ENCODE measurements at places on chromosomes 5 and 9.

GRCh38 chr9:128552744-128553440 lies 505 bp downstream of the SPTAN1 start:
- DNase-seq, result peak; percentile 38

- DNase-seq, result peak; percentile 78
Measured at GRCh38 chr9:81826517-81826906, 101.7 kb upstream of the SPATA31D4 start.

DNA sequence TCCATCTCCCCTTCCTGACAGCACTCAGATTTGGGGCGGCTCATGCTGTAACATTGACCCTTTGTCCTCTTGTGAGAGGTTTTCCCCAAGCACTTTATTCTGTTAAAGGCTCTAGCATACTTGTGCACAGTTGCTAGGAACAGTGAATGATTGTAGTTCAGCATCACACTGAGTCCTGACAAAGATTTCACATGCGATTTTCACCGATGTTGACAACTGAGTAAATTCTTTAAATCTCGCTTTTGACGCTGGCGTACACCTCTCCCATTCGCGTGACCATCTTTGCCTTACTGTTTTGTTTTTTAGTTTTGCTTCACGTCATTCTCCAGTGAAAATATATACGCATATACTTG lies 780 bp downstream of the CDC37L1 start:
- no peak for DNase-seq

DNA sequence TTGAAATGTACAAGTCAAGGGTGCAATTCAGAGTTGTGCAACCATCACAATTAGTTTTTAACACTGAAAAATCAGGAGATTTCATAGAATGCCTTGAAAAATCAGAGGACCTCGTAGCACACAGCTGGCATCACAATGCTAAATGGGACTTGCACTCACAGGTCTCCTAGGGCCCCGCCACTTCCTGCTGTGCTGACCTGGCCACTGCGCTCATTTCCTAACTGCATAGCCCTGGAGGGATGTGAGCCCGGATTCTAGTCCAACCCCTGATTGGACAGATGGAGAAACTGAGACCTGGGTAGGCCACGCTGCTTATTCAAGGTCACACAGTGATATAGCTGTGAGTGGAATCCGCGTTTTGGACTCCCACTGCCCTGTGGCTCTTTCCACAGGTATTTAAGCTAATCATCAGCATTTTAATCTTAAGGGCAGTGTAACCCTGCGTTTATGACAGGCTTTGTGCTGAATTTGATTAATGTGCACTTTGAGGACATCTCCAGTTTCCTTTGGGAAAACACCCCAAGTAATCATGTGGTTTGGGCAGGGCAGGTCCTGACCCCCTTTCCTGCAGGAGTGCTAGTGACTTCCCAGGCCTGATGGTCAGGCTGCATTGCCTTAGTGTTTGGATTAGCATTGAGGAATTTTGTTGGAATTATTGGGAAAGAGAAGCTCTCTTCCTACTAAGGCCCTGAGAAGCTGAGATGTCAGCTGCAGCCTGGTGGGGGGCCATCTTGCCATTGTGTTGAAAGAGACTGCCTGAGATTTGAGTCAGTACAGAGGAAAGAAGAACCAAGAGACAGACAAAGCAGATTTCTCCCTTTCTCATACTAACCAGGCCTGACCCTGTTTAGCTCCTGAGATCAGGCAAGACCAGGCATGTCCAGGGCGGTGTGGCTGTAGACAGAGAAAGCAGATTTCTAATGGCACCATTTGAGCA lies 36.2 kb downstream of the STC2 start:
- no peak for DNase-seq

GRCh38 chr9:115551396-115551795 lies 433.4 kb upstream of the TNC start:
- DNase-seq, result no peak

DNA sequence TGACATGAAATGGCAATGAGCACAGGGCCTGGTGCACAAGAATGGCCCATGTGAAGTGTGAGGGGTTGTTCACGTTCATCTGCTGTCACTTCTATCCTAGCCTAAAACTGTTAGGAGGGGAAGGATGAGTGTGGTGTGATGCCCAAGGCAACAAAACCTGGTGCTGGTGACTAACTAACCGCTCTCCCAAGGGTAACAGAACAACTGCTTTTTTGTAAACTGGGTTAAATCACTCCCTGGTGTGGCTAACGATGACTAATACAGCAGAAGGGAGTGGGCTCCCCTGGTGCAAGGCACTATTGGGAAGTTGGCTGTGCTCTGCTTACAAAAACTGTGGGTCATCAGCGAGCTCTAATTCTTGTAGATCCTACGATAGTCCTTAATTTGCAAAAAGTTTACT lies 103.2 kb upstream of the VCAN start:
- DNase-seq, result no peak

- no peak for DNase-seq
Measured at GRCh38 chr9:101739311-101739710, 864 bp upstream of the GRIN3A start.

DNA sequence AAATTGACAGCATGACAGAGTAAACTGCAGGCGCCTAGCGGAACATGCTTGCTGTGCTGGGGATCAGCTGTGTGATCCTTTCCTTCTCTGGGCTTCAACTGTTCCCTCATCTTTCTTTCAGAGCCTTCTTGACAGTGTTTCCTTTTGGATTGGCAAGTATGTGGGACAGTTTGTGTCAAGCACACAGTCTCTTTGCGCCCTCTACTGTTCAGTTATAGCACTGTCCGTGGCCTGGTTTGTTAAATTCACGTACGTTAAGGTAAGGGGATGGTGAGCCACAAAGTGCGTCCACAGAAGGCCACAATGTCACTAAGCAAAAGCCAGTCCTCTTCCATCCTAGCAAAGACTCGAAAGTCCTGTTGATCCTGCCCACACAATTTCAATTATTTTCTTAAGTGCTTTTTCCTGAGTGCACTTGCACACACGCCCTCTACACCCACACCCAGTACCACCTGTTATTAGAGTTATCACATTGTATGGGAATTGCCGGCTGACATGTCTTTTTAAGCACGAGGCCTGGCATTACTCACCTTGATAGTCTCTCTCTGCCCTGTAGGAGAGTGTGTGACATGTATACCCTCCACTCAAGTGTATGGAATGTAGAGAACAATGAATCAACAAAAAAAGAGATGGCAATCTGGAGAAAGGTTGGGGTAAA lies 22.5 kb upstream of the PTPN3 start:
- DNase-seq, result peak; percentile 33

GRCh38 chr9:73219985-73220626 lies 68.4 kb downstream of the ANXA1 start:
- DNase-seq, result no peak

- no peak for DNase-seq
Measured at GRCh38 chr5:175544108-175544511, 65.8 kb downstream of the SFXN1 start.

DNA sequence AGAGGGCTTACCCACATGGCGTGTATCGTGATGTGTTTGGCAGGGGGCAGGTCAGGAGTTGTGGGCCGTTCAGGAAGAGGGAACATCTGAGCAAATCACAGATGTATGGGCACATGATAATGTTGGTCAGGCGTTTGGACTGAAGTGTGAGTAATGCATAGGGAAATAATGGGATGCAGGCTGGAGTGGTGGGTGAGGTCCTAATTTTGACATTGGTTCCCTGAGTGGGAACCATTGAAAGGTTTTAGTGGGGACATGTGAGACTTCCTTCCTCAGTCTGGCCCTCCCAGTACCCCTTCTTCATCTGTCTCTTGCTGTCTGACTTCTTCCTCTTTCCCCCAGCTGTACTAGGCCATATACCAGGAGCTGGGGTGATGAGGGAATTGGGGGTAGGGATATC lies 7.6 kb downstream of the OTULIN start:
- no peak for DNase-seq

GRCh38 chr9:119841016-119841415 lies 471.8 kb upstream of the BRINP1 start:
- DNase-seq, result no peak

DNA sequence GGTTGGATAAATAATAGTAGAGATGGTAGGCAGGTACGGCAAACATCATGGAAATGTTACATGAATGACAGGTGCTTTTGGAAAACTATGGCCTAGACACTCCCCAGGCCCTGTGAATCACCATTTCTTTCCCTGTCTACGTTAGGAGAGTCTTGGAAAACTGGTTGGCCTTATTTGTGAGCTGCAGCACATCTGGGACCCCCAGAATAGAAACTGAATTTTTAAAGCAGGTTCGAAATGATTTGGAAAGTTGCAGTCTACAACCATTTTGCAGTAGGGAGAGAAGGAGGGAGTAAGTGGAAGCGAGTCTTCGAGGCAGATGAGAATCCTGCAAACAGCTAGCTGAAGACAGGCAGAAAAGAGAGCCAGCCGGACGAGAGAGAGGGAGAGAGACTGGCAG lies 13.0 kb downstream of the C1QTNF2 start:
- no peak for DNase-seq

GRCh38 chr9:132383462-132383883 lies 23.2 kb downstream of the TTF1 start:
- no peak for DNase-seq

DNA sequence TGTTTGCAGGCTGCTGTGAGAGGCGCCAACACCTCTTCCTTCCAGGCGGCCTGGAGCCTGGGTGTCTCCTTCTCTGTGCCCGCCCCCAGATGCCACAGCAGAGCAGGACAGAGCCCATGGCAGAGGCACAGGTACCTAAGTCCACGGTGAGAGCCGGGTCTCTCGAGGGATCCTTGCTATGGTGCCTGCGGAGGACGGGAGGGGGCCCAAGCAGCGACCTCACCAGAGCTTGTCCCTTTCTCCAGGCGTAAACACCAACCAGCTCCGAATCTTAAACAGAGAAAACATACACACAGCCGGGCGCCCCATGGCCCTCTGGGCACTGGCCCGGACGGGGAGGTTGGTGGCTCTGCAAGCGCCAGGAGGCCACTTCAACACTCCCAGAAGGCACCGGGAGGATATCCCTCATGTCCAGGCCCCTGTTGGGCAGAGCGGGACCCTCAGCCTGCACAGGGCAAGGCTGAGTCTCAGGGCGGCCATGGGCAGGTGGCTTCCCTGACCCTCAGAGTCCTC lies 11.8 kb downstream of the CCDC187 start:
- no peak for DNase-seq

DNA sequence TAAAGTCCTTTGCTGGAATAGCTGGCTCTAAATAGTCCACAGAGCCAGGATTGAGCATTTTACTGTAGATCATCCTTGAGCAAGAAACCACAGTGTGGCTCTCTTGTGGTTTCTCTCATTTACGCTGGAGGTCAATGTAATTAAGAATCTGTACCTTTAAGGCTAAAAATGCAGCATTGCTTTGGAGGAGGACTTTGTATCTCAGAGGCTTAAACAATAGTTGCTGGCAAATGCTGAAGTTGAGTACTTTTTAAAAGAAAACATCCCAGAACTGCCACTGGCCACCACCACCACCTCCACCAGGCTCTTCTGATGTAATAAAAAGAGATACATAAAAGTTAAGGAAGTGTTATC lies 177.3 kb upstream of the ADAMTSL1 start:
- DNase-seq, result no peak

- peak; percentile 25 for DNase-seq
Measured at GRCh38 chr5:446883-447263, 3.9 kb downstream of the EXOC3 start.

GRCh38 chr9:100111235-100111634 lies 12.2 kb downstream of the INVS start:
- DNase-seq, result peak; percentile 80

GRCh38 chr5:76332102-76332501 lies 71.0 kb upstream of the IQGAP2 start:
- DNase-seq, result no peak

GRCh38 chr5:76601470-76601869 lies 21.7 kb downstream of the F2RL2 start:
- no peak for DNase-seq

GRCh38 chr9:86303316-86303975 lies 21.1 kb upstream of the ISCA1 start:
- no peak for DNase-seq

- DNase-seq, result no peak
Measured at GRCh38 chr9:127053960-127054359, 68.5 kb downstream of the ANGPTL2 start.

DNA sequence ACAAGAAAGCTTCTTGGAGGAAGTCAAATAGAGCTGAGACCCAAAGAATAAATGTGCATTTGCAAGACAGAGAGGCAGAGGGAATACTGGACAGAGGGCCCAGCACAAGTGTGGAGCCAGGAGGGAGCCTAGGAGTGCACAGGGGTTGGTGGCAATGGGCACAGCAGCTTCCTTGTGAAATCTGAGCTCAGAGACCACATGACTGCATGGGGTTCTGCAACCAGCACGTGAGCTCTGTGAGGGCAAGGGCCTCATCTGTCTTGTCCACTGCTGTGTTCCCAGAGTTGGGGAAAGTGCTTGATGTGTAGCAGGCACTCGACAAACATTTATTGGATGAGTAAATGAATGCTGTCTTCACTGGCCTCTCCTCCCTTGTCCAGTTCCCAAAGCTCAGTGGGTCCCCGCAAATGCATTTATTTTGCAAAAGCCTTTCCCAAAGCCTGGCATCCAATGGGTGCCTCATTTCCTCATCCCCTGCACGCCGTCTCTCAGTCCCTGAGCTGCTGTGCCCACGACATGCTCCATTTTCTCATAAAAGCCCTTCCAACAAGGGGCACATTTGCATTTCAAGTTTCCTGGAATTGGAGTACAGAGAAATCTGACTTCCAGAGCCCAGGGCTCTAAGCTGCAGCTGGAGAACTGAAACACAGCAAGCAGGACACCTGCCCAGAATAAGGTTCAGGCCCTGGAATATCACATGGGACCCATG lies 58.5 kb downstream of the KCNIP1 start:
- DNase-seq, result no peak

DNA sequence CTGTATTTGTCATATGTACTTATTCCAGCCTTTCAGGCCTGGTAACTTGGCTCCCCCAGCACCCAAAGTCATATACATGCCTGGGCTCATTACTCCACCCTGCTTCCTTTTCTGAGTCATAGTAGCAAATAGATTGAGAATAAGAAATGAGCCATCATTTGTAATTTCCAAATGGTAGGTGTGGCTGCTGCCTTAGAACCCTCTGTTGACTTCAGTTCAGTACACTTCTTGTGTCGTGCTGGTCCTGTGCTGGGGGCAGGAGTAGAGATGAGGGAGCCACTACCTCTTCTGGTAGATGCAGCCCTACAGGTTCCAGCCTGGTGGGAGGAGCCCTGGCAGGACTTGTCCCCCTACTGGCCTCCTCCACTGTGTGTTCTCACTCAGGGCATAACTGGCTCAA lies 11.1 kb downstream of the GM2A start:
- no peak for DNase-seq

- peak; percentile 98 for DNase-seq
Measured at GRCh38 chr5:150289551-150290390, at the start of gene CAMK2A. TSS of gene CAMK2A (minus strand) at chr5:150289773. CDS start at chr5:150289625, 148 bp downstream.

DNA sequence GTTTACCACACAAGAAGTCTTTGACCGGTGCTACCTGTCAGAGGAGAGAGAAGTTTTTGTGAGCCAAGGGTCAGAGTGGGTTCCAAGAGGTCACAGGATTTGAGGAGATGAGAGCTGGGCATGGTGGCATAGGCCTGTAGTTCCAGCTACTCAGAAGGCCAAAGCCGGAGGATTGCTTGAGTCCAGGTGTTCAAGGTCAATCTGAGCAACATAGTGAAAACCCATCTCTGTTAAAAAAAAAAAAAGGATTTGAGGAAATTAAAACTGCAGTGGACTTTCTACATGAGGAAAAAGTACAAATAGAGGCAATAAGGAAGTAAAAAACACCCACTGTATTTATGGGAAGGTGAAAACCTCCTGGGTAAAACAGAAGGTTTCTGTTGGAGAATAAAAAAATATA lies 63.8 kb downstream of the PHAX start:
- no peak for DNase-seq

- DNase-seq, result no peak
Measured at GRCh38 chr9:34994260-34994899, 4.8 kb downstream of the DNAJB5 start.

GRCh38 chr5:88732181-88732633 lies 150.8 kb downstream of the MEF2C start:
- DNase-seq, result peak; percentile 73

GRCh38 chr9:114116126-114116747 lies 17.1 kb upstream of the KIF12 start:
- no peak for DNase-seq

Data from posterior cingulate gyrus (tissue), 11 donors.